ENCODE measurements at places on chromosomes 13 and 19.
A peak's percentile ranks its signal among the peaks of the same experiment; 100 is the strongest.

GRCh38 chr19:14118165-14119051, 846 bp upstream of the PRKACA start:
- no peak for DNase-seq
- H3K4me1 ChIP-seq = peaks cover 26% of the 10 kb centered on the region
- H3K36me3 ChIP-seq = peaks cover 6% of the 10 kb centered on the region
- H3K4me3 ChIP-seq = peak overlapping the region; percentile 90
- 0 out of 2 replicates have a peak, but pooled peaks cover 7% of the 10 kb centered on the region for H3K27me3 ChIP-seq

GRCh38 chr19:941292-942132, 15.7 kb downstream of the ARID3A start:
- DNase-seq = no peak
- no peaks in the 10 kb centered on the region for H3K27me3 ChIP-seq
- H3K4me3 ChIP-seq = no peak overlapping the region
- no peaks in the 10 kb centered on the region for H3K4me1 ChIP-seq

GRCh38 chr19:15378534-15379082, 979 bp downstream of the AKAP8 start:
- peak overlapping the region; percentile 95 for H3K27ac ChIP-seq
- peaks cover 29% of the 10 kb centered on the region for H3K4me1 ChIP-seq
- DNase-seq = no peak
- H3K4me3 ChIP-seq = peak overlapping the region; percentile 99

- H3K4me1 ChIP-seq = peaks cover 19% of the 10 kb centered on the region
- peaks cover 18% of the 10 kb centered on the region for H3K27me3 ChIP-seq
- no peak overlapping the region for H3K4me3 ChIP-seq
- no peak overlapping the region for H3K27ac ChIP-seq
- H3K36me3 ChIP-seq = no peaks in the 10 kb centered on the region
Observed at GRCh38 chr13:20142927-20143480, 17.8 kb downstream of the GJA3 start.

GRCh38 chr19:17706750-17707181, 12.5 kb upstream of the MAP1S start:
- no peaks in the 10 kb centered on the region for H3K36me3 ChIP-seq
- peak overlapping the region; percentile 33 for H3K4me3 ChIP-seq
- peak; percentile 93 for DNase-seq
- H3K27me3 ChIP-seq = peaks cover 25% of the 10 kb centered on the region
- H3K4me1 ChIP-seq = peaks cover 4% of the 10 kb centered on the region

- no peak overlapping the region for H3K27ac ChIP-seq
- H3K27me3 ChIP-seq = no peaks in the 10 kb centered on the region
- no peak overlapping the region for H3K4me3 ChIP-seq
- H3K36me3 ChIP-seq = peaks cover 21% of the 10 kb centered on the region
Observed at GRCh38 chr13:21579754-21580316, 24.1 kb downstream of the MICU2 start.

DNA sequence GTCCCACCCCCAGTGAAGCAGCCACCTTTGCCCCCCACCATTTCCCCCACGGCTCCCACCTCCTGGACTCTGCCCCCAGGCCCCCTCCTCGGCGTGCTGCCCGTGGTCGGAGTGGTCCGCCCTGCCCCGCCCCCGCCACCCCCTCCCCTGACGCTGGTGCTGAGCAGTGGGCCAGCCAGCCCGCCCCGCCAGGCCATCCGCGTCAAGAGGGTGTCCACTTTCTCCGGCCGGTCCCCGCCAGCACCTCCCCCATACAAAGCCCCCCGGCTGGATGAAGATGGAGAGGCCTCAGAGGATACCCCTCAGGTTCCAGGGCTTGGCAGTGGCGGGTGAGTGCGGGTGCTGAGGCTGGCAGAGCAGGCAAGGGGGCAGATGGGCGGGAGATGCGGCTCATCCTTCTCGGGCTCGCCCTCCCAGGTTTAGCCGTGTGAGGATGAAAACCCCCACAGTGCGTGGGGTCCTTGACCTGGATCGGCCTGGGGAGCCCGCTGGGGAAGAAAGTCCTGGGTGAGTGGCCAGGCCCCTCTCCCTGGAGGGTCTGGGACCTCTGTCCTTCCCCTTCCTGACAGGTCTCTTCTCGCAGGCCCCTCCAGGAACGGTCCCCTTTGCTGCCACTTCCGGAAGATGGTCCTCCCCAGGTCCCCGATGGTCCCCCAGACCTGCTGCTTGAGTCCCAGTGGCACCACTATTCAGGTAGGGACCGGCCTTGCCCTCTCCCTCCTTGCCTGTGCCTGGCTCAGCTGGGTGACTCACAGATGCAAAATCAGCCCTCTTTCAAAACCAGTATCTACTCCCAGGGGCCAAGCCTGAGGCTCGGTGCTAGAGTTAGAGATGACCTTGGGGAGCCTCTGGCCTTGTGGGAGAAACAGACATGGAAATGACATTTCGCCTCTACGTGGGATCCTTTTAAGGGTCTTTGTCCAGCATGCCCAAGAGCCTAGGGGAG, 8.8 kb downstream of the IGFLR1 start:
- H3K4me3 ChIP-seq = no peak overlapping the region
- H3K4me1 ChIP-seq = 0 out of 2 replicates have a peak, but pooled peaks cover 2% of the 10 kb centered on the region
- no peak for DNase-seq
- peaks cover 54% of the 10 kb centered on the region for H3K36me3 ChIP-seq
- no peaks in the 10 kb centered on the region for H3K27me3 ChIP-seq
- H3K27ac ChIP-seq = peak overlapping the region; percentile 54

Measured in WTC11 (cell line).